ENCODE measurements at places on chromosomes 3 and 15.

DNA sequence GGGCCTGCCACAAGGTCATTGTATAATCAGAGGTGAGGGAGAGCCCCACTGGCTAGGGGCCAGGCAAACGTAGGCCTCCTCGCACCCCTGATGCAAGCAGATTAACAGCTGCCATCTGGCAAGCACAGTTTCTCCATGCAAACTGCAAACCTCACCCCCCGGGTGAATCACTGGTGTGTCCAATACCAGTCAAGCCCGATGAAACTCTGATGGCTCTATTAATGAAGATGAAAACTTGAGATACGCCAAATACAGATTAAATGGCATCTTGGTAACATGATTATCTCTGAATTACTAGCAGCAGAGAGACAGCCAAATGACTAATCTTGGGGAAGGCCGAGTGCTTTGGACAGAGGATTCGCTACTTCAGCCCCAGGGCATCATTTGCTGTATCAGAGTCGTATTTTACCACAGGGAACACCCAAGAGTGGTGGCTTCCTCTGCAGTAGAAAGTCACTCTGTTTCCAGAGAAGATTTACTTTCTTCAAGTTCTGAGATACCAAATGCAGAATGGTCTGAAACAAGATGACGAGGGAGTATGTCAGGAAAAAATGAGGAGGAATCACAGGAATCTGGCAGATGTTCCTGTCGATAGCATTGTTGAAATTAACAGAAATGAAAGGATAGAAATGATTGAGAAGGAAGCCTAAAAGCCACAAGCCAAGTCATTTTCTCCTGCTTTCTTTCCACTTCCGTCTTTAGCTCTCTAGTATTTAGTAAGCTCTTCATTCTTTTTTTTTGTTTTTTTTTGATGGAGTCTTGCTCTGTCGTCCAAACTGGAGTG, 96.2 kb upstream of the NR2F2 start:
- no peak for DNase-seq

GRCh38 chr15:76517910-76518309, 181.3 kb downstream of the ISL2 start:
- no peak for DNase-seq

DNA sequence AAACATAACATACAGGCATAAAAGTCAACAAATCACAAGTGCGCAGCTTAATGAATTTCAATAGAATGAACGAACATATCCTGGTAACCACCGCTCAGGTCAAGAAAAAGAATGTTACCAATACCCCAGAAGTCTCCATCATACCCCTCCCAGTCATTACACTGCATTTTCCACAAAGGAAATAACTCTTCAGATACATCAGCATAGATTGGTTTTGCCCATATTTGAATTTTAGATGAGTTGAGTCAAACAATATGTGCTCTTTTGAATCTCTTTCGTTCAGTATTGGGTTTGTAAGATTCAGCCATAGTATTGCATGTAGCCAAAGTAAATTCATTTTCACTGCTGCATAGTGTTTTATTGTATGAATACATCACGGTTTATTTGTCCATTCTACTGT, 6.2 kb upstream of the RAB6B start:
- no peak for DNase-seq

GRCh38 chr15:40290545-40290917, 7.7 kb upstream of the ANKRD63 start:
- no peak for DNase-seq

DNA sequence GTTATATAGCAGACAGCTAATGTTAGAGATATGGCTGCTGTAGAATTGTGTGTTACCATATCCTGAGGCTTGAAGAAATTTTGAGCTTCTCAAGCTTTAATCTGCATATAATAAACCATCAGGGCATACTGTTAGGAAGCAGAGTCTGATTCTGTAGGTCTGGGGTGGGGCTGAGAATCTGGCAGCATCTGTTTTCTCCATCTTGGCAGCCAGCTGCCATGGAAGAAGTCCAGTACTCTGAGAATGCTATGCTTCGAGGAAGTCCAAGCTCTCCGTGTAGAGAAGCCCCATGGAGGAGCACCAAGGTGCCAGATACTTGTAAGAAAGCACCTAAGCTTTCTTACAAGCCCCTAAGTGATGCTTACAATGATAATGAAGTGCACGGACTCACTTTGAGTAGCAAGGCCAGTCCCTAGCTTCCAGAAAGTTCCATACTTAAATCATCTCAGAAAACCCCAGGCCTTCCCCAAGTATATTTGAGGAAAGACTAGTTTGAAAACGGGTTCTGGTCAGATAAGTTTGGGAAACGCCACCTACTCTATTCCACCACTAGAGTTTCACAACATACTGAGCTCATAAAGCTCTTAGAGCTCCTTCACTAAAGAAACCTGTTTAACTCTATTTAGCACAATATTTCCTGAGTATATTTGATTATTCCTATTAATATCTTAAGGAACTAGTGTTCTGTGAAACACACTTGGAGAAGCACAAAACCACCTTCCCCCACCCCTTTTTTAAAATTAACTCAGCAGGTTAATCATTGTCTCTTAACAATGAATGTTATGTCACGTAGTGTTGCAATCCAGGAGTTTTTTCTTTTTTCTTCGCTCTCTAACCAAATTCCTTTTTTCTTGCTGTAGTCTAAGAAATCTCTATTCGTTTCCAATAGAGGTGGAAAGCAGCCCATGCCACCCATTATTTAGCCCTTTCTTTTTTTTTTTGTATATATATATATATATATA, 59.9 kb upstream of the RASGRP1 start:
- no peak for DNase-seq

DNA sequence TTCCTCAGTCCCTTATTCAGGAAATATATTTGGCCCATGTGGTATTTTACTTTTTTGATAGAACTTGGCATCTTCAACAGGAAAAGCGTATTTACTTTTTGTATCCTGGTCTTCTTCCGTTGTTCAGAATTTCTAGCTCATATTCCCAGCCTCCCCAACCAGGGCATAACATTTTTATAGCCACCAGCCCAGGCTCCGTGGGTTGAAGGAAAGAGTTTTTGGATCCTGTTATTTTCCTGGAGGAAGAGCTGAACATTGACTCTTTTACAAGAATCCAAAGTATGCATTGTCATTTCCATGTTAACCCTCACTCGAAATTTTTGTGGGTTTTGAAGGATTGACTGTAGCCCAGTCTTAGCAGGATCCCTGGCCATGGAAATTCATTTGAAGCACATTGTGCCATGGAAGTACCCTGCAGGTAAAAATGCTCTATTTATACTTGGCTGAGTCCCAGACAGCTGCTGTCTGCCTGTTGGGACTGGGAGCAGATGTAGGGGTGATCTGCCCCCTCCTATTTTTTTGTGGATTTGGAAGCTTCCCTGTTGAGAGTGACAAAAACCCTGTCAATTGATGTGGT, 98.8 kb downstream of the AKAP13 start:
- DNase-seq = no peak

DNA sequence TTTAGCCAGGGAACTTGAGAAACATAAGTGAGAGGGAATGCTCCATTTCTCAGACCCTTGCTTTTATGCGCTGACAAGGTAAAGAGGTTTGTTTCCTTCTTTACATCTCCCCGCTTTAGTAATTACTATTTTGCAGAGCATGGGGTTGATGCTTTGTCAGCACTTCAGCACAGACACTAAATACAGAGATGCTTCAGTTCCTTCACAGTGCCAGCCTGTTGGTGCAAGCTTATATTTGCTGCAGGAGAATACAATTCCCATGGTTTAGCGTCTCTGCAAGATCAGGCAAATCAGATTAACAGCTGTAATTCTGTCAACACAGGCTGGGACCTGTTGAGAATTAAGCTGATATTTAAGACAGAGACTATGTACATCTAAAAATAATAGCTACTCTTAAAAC, 2.9 kb downstream of the FMN1 start:
- no peak for DNase-seq

- DNase-seq = no peak
Observed at GRCh38 chr15:82810890-82811426, 1.5 kb downstream of the WHAMM start.

GRCh38 chr3:49133226-49133951, 539 bp upstream of the LAMB2 start:
- peak; percentile 90 for DNase-seq

DNA sequence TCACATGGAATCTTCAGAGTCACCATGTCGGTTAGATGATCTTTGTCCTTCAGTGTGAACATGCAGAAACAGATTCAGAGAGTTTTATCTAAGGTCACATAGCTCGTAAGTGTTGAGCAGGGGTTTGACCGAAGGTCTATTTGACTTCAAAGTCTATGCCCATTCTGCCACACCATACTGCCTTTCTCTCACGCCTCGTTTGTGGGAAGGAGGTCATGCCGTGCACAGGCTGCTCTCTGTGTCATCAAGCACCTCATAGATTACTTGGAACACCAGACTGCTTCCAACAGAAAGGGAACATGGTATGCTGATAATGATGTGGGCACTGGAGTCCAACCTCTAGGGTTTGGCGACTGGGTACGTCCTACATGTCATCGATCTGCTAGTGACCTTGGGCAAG, 128.8 kb downstream of the SV2B start:
- DNase-seq = no peak

GRCh38 chr15:36696196-36696595, 116.8 kb downstream of the CDIN1 start:
- no peak for DNase-seq

- no peak for DNase-seq
Observed at GRCh38 chr15:37517191-37517895, 417.0 kb upstream of the MEIS2 start.

GRCh38 chr3:56469141-56469540, 874 bp upstream of the ERC2 start:
- DNase-seq = no peak

Measured in tibial artery (tissue), 4 donors.